Activated CD8-positive, alpha-beta memory T cell treated with anti-CD3 and anti-CD28 coated beads for 4 hours (primary cell): ENCODE measurements at places on chromosomes 11 and 22.

GRCh38 chr11:100619484-100619883 lies 67.6 kb upstream of the ARHGAP42 start:
- no peak for DNase-seq

DNA sequence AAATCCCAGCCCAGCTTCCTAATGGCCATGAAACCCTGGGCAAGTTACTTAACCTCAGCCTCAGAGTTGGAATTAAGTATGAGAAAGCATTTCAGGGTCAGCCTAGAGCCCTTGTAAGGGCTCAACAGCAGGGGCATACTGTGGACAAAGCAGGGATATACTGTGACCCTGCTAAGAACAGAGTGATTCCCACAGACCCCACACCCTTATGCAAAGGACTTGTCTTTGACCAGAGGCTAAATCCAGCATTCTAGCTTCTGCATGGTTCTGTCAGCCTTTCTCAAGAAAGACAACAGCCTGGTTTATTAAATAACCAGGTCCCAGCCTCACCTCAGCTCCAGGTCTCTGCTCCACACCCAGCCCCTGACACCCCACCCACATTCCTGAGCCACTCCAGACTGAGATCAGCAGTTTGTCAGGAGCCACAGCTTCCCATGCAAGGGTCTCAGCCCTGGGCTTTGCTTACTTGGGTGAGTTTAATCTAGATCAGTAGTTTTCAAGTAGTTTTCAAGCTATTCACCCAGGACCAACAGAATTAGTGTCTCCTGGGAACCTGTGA lies 69.2 kb downstream of the GALNT18 start:
- no peak for DNase-seq

- peak; percentile 49 for DNase-seq
Observed at GRCh38 chr22:37817705-37818408, 5.3 kb upstream of the GALR3 start.

DNA sequence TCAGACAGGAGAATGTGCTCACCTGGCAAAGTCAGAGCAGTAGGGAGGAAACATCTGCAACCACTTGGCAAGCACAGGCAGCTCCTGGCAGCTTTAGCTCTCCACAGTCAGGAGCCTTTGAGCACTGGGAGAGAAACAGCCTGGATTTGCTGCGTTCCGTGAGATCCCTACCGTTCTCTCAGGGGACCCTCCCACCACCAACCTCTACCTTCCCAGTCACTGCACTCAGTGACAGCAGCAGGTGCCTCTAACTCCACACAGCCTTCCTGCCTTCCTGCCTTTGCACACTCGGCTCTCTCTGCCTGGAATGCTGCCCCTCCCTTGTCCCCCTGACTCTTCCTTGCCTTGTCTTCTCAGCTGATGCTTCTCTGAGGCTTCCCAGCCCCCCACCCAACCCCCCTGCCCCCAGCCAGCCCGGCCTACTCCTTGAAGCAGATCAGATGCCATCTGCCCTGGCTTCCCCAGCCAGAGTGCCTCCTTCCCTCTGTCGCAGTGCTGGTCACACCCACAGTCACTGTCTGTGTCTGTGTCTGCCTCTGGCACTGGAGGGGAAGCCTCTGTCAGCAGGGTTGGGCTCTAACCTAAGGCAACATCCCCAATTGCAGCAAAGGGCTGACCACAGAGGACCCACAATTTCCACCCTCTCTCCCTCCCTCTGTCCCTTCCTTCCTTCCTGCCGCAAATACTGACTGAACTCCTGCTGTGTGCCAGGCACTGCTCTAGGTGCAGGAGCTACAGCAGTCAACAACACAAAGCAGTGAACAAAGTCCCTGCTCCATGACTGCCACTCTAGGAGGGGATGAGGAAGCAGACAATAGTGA lies 14.9 kb upstream of the TSKU start:
- no peak for DNase-seq

DNA sequence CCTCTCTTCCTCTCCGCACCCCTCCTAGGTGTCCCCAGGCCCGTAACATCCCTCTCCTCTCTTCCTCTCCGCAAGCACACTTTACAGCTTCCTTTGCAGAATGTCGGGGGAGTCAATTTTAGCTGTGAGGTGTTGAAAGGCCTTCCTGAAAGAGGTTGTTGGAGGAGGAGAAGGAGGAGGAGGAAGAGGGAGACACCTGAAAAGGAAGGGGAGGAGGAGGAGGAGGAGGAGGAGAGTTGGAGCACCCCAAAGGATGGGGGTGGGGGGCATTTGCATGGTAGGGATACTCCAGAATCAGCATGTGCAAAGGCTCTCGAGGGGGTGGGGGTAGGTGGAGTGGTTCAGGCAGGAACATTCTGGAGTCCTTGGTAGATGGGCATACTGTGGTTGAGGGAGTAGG lies 1045.1 kb downstream of the TBC1D22A start:
- no peak for DNase-seq

DNA sequence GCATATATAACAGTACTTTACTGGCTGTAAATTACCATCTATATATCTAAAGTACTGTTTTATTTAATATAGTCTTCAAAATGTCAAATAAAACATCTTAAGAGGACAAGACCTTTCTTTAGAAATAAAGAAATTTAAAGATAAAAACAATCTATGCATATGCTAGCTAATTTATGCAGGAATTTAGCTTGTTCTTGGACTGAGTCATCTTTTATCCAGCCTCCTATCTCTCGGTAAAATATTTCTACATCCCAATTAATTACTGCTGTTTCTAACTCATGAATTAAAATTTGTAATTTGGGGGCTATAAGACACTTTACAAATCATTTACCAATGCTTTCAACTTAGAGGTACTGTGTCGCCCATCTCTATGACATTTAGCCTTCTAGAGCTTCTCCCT lies 72.8 kb upstream of the DDI1 start:
- no peak for DNase-seq

- no peak for DNase-seq
Observed at GRCh38 chr22:33620085-33620484, 300.2 kb downstream of the LARGE1 start.

DNA sequence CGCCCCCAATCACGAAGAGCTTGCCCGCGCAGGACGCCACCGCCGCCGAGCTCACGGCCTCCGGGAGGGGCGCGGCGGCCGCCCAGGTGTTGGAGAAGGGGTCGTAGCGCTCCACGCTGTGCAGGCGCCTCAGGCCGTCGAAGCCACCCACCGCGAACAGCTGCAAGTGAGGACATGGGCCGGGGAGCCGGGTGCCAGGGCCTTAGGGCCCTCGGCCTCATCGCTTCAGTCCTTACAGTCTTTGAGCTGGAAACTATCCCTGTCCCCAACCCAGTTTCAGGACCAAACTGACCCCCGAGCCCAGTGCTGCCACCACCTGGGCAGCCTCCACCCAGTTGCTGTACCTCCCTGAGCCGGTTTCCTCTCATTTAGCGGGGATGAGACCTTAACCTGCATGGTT lies 7.6 kb downstream of the KLHL35 start:
- DNase-seq, result no peak

- DNase-seq, result no peak
Observed at GRCh38 chr11:27395556-27396258, 32.7 kb upstream of the CCDC34 start.

DNA sequence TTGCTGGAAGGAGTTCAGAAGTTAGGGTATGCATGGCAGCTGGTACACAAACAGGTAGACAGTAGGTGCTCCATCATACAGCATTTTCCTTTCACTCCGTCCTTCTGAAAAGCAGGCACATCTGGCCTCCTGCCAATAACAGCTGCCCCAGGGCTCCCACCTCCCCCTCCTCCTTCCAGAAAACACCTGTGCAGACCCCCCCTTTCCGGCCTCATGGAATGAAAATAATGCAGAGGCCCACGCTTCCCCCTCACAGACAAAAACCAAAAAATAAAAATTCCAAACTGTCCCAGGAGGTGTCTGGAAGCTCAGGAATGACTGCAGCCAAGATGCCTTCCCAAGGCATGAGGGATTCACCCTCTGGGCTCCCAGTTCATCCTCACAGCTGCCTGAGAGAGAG lies 185.5 kb downstream of the MN1 start:
- DNase-seq, result no peak

GRCh38 chr11:72719144-72719543 lies 33.1 kb downstream of the ARAP1 start:
- DNase-seq, result no peak

GRCh38 chr11:122983438-122984185 lies 2.0 kb upstream of the BSX start:
- no peak for DNase-seq

DNA sequence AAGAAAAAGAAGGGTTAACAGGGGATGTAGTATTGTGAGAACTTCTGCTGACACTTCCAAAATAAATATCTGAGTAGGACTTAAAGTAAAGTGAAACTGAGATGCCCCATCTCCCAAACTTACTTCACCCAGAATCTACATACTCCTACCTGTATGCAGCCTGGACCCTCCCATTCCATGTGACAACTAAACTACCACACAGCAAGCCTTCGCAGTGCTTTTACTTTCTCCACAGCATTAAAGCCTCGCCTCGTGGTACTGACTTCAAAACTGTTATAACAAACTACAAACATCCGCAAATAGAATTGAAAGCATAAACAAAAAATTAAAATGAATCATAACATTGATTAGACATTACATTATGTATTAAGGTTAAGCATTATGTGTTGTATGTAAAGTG lies 985 bp downstream of the MPZL2 start:
- no peak for DNase-seq

- no peak for DNase-seq
Observed at GRCh38 chr11:130710021-130710420, 206.3 kb downstream of the SNX19 start.

DNA sequence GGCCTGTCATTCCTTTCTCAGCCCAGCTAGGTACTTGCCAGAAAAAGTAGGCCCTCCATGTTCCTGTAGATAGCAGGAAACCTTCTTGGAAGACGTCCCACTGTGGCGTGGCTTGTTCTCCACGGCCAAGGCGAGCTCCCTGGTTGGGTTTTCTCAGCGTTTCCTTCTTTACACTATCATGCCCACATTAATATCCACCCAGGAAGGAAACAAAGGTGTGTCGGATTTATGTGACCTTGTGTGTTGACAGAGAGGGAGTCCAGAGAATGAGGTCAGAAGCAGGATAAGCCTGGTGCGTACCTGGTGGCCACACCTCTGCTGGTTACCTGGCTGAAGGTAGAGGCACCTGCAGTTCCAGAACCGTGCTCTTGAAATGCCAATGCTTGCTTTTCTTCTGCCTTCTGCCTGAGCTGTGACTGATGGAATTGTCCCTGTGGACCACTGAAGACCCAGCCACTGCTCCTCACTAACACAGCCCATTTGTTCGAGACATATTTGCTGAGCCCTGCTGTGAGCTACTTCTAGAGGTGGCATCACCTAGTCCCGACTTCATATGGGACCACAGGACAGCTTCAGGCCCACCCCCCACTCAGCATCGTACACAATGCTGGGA lies 7.9 kb downstream of the ASPHD2 start:
- no peak for DNase-seq

DNA sequence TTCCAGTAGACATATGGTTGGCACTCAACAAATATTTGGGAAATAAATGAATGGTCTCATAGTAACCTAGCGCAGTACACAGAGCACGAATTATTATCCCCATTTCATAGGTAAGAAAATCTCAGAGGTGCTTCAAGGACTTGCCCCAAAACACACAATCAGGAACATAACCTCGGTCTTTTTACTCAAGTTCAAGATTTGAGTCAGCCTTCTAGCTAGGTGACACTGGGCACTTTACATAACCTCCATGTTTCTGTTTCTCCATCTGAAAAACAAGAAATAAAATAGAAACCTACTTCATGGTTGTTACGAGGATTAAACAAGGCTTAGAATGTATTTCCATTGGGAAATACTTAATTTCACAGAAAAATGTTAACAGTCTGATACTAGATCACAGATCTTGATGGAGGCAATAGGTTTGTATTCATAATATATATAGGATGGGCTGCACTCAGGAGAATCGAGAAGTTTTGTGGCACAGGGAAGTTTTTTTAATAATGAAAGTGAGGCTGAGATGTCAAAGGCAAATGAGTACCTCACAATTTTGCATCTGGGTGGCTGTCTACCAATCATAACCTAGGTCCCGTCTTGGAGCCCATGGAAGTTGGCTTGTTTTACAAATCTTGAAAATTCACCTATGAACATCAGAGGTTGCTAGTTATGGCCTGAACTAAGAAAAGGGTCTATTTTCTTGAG lies 147.4 kb upstream of the ZC3H12C start:
- no peak for DNase-seq

- DNase-seq, result no peak
Observed at GRCh38 chr11:127472505-127472904, 471.9 kb upstream of the KIRREL3 start.

DNA sequence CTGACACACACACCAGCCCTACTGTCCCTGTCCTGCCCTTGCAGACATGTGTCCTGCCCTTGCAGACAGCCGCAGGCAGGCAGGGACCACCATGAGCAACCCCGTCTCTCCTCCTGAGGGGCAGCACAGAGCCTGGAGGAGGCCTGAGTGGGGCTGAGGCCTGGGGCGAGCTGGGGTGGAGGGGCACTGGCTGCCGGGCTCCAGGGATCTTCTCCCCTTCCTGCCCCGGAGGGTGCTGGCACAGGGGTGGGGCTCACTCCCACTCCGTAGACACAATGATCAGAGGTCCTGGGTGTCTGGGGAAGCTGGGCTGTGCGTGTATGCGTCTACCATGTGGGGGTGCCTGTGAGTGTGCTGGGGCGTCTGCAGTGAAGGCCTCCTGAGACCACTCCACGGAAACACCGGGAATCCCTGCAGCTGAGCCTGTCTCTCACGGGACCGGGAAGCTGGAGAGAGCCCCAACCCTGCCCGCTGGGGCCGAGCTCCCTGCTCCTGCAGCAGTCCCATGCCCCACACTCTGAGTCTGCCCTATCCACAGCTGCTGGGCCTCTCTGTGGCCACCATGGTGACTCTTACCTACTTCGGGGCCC lies 588 bp downstream of the TSPAN32 start:
- DNase-seq, result no peak

DNA sequence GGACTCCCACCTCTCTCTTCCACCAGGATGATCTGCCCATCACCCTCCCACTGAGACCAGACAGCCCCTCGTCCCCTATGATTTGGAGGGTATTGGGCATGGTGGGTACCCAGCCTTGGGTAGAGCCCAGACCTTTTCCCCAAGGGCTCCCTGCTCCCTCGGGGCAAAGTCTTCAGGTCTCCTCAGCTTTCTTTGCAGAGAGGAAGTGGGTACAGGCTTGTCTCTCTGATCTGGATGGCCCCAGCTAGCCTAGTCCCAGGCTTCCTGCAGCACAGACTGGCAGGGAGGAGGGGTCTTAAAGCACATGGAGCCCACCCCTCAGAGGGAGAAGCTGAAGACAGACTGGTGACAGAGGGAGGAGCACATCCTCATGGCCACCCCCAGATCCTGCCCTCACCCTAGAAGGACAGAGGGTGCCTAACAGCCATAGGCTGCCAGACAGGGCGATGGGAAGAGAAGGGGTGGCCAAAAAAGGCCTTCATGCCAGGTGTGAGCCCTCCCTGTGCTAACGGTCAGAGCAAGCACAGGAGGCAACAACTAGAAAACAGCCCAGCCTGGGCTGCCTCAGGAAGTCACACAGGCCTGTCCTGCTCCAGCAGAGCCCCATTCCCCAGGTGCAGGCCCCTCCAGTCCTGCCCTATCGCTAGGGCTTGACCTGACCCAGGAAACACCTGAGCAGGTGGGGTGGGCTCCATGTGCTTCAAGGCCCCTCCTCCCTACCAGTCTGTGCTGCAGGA lies 30.4 kb downstream of the SLC22A12 start:
- no peak for DNase-seq

- DNase-seq, result no peak
Observed at GRCh38 chr11:121656328-121657090, 203.7 kb upstream of the SORL1-AS1 start.
